ENCODE measurements at places on chromosomes 6 and 20.
A peak's percentile ranks its signal among the peaks of the same experiment; 100 is the strongest.

DNA sequence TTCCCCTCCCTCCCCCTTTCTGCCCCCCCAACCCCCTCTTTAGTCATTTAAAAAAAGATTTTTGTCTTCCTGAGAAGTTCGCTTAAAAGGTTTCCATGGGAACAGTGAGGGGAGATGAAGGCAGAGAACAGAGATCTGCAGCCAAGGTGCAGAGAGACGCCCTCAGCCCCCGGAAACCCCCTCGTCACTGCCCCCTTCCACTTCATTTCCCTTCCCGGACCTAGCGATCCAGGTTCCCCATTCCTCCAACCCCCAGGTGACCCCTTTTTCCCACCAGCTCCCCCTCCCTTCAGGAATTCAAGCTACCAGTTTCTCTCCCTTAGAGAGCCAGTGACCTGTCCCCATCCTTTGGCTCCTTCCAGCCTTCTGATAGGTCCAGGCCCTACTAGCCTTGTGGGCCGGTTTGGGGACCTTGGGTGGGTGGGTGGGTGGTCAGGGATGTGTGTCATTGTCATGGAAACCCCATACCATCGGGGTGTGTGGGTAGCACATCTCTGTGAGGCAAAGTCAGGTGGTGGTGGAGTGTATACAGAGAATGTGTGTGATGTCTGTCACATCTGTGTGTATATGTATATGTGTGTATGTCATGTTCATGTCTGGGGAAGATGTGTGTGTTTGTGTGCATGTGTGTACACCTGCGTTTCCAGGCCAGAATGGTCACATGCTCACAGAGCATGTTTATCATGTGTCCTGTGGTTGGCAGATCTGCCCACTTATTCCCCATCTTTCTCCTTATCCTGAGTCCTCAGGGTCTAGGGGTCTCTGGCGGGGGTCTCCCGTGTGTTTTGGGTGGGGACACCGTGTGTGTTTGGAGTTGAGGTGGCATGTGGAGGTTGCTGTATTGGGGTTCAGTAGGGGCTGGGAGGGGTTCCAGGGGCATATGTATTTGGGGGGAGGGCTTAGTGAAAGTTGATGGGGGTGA is 7.0 kb downstream of the SYNGAP1 start:
- DNase-seq = no peak

- no peak for DNase-seq
These were observed 1.1 kb upstream of the APOBEC2 start for GRCh38 chr6:41051873-41052272.

DNA sequence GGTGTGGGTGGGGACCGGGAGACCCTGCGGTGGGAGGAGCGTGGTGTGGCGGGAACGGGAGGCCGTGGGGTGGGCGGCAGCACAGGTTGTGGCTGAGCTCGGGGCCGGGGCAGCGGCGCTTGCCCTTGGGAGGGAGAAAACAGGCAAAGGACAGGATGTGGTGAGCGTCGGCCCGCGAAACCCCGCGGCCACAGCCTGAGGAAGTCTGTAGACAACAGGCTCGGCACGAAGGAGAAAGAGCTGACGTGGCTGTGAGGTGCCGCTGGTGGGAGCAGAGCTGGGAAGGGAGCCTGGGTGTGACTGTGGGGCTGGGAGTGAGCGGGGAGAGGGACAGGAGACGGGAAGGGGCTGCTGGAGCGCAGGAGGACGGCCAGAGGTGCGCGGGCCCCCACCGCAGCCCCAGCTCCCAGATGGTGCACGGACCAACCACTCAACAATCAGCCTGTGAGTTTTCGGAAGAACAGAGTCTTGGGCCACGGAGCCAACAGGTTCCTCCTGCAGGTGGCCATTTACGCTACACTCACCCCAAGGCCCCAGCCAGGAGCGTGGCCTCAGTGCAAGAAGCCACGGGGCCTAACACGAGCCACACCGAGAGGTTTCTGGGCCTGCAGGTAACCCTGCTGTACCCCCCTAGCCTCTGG is 202.8 kb downstream of the DLL1 start:
- no peak for DNase-seq

DNA sequence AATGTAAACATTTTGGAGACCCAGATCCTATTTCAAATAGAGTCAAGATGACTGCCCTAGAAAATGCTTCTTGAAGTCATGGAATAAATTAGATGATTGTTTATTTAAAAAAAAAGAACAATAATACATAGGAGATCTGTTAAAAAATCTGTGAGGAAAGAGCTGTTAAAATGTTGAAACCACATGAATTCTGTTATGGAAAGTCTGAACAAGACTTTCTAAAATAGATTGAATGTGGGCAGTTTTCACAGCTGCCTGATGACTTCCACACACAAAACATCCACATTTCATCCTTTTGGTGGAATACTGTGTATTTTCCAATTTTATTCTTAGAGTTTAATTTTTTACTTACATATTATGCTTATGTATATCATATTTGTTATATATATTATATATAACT is 186.1 kb downstream of the LAMA2 start:
- no peak for DNase-seq

DNA sequence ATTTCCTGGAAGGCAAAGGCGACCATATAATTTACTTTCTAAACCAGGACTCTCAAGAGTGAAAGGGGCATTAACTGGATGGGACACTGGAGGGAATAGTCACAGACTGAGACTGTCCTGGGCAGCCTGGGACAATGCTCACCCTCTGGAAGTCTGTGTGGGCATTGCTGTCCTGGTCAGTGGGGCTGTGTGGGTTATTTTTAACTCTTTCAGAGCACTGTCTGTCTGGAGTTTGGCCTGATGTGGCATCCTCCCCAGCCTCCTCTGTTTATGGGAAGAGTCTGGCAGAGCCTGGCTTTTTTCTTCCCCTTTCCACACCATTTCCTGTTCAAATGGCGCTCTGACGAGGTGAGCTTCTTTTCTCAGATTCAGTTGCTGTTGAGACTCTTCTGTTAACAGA is 11.7 kb downstream of the DAAM2 start:
- DNase-seq = no peak

- DNase-seq = no peak
These were observed 414.3 kb downstream of the SAMD5 start for GRCh38 chr6:147922799-147923198.

DNA sequence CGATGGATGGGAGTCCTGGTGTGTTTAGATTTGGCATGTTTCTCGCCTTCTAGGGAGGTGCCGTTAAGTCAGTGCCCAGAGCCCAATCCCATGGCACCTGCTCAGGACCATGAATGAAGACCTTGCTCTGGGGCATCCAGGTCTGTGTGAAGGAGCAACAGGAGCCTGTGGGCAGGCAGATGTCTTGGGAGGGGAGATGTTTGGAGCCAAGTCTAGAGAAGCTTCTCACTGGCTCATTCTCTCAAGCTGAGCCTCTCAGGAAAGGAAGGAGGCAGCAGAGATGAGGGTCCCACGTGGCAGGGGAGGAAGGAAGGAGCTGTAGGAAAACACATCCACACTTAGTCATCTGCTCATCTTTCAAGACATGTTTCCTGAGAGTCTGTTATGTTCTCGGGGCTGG is 9.5 kb upstream of the SIRPB1 start:
- no peak for DNase-seq

GRCh38 chr6:105326833-105327770 is 75.8 kb downstream of the PREP start:
- no peak for DNase-seq

GRCh38 chr6:5202206-5202605 is 58.5 kb downstream of the LYRM4 start:
- no peak for DNase-seq

DNA sequence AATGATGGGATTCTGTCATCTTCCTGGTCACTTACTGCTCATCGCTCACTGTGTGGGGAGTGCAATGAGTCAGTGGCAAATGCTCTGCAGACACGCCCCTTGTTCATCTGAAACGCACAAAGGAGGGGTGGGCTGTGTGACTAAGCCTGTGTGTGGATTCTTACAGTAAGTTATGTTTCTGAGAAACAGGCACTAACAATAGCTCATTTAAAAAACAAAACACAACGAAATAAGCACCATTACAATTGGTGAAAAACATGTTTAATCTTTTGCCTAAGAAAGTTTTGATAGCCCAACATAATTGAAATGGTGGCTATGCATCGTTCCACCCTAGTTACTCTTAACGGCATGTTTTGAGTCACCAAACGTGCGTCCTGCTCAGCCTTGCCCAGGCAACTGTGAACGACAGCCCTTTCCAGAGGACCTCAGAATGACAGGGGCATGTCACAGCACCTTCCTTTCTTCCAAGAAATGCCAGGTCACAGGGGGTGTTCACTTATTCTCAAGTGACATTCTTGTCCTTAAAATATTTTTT is 118.4 kb upstream of the SGK1 start:
- DNase-seq = no peak

- DNase-seq = no peak
These were observed 53.7 kb downstream of the HNF4A start for GRCh38 chr20:44409132-44409600.

GRCh38 chr20:61938839-61939690 is 126.6 kb downstream of the TAF4 start:
- no peak for DNase-seq

GRCh38 chr6:136173519-136174507 is 76.3 kb downstream of the MTFR2 start:
- DNase-seq = no peak

DNA sequence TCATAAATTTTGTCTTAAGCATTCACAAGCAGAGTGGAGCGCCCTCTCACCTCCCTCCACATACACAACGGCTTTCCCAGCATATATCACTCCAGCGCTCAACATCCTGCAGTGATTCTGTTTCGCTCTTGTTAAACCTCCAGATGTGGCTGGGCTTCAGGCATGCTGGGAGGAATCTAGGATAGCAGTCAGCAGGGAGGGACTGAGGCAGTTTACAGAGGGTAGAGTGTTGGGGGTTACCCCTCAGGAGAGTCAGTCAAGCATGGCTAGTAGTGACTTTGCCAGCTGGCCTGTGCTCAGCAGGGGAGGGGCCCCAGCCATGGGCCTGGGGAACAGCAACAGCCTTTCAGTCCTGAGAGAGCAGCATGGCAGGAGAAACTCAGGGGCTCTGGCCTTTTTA is 161.4 kb upstream of the FLRT3 start:
- peak; percentile 79 for DNase-seq
